AG09309 (cell line): ENCODE measurements at places on chromosomes 2 and 18.

DNA sequence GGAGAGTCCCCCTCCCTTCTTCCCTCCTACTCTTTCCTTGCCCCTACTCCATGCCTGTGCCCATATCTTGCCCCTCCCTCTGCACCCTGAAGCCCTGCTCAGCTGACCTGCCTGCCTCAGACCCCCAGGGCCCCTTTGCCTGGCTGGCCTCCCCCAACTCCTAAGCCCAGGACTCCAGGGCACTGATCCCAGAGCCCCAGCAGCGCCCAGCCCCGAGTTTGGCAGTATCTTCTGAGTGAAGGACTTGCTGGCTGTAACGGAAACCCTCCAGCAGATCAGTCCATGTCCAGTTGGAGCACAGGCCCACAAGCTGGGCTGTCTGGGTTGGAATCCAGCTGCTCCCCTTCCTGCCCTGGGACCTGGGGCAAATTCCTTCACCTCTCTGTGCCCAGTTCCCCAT lies 46.0 kb downstream of the MCFD2 start:
- no peak for DNase-seq

DNA sequence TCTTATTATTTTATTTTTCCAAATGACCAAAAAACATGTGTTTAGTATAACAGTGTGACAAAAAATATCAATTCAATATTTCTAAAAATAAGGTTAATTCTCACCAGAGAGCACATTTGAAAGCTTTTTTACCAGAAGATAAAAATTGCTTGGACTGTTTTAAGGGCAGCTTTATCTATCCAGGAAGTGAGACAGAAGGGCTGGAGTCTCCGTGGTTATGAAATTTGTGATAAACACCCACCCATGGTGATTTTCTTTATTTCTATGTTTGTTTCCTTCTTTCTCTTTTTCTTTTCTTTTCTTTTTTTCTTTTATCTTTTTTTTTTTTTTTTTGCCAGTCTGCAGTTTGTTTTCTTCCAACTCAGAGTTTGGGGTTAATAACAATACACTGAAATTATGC lies 298.5 kb downstream of the PIEZO2 start:
- no peak for DNase-seq

GRCh38 chr2:118855451-118856279 lies 8.2 kb upstream of the EN1 start:
- peak; percentile 11 for DNase-seq

GRCh38 chr2:224528171-224528570 lies 57.0 kb downstream of the CUL3 start:
- no peak for DNase-seq

GRCh38 chr2:14428056-14428455 lies 204.5 kb upstream of the LRATD1 start:
- DNase-seq: peak; percentile 20

- no peak for DNase-seq
Measured at GRCh38 chr18:58044370-58045241, 580 bp downstream of the NEDD4L start.

DNA sequence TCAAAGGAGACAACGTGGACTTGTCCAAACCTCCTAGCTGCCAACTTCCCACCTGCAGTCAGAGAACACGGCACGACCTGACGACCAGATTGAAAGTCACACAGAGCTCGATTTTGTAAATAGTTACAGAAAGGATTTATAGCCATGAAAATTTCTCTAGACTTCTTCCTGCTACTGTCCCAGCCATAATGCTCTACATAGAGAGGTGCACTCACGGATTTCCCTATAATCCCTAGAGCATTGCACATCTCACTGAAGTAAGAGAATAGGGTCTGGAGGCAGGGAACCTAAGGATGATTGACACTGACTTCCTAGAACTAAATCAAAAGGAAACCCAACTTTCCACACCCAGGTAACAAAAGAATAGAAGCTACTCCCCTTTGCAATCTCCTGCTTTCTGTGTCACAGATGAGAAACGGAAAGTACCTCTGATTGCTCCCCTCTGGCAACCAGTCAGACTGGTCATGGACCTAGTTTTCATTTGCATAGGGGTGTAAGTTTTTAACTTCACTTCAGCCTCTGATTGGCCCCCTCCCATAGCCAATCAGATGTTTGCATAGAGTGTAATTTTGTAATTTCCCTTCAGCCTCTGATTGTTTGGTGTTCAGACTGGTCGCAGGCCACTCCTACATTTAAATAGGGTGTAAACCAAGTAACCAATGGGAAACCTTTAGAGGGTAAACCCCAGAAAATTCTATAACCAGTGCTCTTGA lies 58.6 kb upstream of the FBXO11 start:
- no peak for DNase-seq

DNA sequence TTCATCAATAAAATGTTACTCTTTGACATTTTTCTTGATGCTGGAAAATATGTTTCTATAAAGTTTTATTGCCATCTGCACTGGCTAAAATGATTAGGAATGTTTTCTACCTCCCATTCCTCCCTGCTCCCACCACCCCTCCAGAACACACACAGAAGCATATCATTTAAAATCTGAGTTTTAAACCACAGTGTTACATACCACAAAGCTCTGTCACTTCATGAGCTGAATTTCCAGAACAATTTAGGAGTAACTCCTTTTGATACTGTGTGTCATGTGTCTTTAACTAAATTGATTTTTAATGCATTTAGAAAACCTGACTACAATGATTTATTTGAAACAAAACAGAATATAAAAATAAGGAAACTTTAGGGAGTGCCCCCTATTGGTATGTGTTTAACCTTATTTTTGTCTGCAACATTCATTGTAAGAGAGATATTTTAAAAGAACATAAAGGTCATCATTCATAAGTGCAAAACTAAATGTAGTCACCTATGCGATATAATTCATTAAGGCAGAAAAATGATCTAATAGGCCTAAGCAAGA lies 52.0 kb downstream of the FEZ2 start:
- no peak for DNase-seq

DNA sequence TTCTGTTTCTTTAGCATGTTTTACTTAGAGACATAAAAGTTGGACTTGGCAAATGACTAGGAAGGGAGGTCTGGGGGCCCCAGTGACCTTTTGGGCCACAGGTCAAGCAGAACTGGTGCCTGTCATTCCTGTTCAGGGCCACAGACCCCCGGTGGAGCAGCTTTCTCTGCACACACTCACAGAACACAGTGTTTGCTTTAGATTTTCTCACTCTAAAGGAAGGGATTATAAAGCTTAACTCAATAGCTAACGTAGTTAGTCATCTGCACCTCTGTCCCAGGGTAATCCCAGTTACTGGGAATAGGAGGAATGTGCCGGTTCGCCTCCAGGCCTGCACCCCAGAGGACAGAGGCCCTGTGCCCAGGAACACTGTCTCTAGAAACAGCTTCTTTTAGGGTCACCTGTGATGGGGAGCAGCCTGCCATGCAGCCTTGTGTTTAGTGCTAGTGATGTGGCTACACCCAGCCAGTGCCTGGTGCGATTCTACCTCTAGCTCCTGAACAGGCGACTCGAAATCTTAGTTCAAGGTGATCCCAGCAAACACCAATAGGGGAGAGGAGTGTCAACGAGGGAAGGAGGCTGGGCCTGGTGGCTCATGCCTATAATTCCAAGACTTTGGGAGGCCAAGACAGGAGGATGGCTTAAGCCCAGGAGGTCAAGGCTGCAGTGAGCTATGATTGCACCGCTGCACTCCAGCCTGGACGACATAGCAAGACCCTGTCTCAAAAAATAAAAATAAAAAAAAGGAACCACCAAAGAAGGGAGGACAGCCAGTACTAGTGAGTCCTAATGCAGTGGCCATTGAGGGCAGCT lies 11.6 kb downstream of the SPATA3 start:
- DNase-seq: no peak

DNA sequence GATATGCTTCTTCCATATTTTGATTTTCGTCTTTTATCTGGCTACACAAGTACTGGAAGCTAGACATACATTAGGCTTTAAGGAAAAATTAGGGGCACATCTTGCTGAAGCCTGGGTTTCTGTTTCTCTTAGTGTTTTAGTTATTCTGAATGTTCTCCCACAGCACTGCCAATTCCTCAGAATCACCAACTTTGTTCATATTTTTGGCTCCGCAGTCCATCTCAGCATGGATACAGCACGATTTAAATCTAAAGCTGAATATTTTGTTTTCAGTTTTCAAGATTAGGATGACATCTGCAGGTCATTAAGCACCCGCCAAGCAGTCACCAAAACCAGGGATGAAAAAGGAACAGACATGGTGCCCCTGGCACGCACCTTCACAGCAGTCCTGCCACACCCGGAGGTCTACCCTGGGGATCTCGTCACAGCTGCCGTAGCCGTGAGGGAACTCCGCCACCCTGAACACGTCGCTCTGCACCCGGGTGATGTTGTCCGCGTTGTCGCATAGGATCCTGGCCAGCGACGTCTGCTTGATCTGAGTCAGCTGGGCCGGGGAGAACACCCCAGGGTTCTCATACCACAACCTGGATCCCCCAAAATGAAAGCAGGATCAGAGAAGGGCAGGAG lies 101.2 kb downstream of the PXDN start:
- no peak for DNase-seq

GRCh38 chr2:165660361-165660760 lies 133.7 kb downstream of the GALNT3 start:
- no peak for DNase-seq

GRCh38 chr2:204428675-204429074 lies 116.6 kb upstream of the PARD3B start:
- no peak for DNase-seq

DNA sequence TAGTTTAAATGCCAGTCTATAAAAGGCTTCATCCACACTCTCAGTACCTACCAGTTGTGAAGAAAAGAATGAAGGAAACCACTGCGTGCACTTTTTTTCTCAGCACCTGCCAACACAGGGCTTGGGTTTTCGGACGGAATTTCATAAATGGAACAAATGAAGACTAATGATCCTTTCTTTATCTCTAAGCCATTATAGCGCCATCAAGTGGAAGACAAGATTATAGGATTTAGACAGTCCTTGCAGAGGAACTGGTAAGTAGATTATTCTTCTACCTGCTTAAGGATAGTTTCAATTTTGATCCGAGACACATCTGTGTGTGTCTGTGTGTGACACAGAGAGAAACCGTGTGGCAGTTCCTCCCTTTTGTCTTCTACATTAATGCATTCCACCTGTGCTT lies 245.6 kb downstream of the NRXN1 start:
- no peak for DNase-seq

DNA sequence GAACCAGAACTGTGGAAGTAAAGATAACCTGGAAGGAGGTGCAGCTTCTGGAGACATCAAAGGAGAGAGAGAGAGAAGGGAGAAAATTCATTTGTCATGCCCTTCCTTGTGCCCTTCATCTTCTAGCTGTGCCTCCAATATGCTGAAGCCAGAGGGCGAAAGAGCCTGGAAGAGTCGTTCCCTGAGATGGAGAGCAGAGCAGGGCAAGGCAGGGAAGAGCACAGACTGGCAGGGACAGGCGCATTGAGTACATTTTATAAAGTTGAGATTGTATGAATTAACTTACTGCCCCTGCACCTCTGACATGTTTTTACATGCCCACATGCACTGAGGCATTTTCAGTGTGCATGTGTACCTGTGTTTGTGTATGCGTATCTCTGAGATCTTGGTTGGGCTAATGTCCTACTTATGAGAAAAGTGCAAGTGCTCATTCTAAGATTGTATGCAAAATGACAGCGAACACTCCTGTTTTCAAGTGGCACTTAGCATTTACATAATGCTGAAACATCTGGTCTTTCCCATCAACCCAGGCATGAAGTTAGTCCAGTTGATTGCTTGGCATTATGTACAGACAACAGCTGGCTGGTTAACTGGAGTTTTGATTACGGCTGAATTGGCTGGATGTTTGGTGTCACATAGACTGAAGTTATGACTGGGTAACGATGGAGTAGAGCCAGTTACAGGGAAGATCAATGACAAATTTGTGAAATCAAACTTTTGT lies 23.7 kb upstream of the MMADHC start:
- no peak for DNase-seq

GRCh38 chr2:184357033-184357432 lies 241.3 kb upstream of the ZNF804A start:
- DNase-seq: no peak

DNA sequence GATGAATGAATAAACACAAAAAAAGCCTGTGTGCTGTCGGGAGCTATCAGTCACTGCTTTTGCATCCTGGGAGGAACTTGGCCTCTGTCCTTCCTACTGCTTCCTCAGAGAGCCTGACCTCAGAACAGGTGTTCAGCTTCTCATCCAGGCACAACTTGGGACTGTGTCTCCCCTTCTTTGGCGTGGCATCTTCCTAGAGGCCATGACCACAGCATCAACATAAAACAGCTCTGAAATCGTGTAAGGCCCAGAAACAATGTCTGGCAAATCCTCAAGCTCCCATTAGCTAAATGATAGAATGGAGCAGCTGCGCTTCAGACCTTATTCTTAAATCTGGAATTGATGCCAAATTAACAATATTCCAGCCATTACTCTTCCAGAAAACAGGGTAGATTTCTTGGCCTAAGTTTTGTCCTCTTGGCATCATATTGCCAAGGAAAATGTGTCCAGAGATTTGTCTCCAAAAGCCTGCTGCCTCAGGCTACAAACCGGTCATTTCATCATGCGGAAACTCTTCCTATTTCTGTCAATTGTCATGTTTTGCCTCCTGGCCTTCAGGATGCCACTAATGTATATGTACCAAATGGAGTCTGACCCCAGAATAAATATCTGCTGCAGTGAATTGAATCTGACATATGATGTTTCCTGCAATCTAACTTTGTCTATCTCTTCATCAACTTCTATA lies 53.2 kb upstream of the RAB27B start:
- DNase-seq: no peak

DNA sequence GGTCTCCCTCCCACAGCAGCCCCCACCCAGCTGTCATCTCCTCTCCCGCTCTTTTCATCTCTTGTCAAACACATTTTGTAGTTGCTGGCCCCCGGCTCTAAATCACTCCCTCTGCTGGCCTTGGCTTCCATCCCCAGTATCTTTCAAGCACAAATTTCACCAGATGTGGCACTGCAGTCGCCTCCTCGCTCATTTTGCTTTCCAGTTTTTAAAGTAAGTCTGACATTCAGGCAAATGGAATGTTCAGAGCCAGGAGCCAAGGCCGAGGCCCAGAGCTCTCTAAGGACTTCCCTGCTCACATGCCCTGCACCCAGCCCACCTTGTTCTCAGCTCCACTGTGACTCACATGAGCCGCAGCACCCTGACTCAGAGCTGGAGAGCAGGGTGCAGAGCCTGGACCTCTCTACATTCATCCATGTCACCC lies 158.4 kb downstream of the GALNT14 start:
- DNase-seq: peak; percentile 60

DNA sequence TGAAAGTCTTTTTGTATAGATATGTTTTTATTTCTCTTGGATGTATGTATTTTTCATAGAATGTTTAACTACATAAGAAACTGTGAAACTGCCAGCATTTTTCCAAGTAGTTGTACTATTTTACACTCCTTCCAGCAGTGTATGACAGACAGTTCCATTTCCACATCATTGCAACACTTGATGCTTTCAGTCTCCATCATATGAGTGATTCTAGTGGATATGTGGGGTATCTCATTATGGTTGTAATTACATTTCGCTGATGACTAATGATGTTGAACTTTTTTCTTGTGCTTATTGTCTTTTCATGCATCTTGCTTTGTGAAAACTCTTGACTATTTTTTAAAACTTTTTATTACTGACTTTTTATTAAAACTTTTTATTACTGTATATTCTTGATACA lies 101.4 kb downstream of the ARHGAP28 start:
- DNase-seq: no peak
